ENCODE measurements at places on chromosomes 2 and 18.

- no peak for DNase-seq
These were observed 153.4 kb downstream of the GPD2 start for GRCh38 chr2:156589381-156590079.

GRCh38 chr2:36421379-36421778 lies 65.8 kb downstream of the CRIM1 start:
- no peak for DNase-seq

DNA sequence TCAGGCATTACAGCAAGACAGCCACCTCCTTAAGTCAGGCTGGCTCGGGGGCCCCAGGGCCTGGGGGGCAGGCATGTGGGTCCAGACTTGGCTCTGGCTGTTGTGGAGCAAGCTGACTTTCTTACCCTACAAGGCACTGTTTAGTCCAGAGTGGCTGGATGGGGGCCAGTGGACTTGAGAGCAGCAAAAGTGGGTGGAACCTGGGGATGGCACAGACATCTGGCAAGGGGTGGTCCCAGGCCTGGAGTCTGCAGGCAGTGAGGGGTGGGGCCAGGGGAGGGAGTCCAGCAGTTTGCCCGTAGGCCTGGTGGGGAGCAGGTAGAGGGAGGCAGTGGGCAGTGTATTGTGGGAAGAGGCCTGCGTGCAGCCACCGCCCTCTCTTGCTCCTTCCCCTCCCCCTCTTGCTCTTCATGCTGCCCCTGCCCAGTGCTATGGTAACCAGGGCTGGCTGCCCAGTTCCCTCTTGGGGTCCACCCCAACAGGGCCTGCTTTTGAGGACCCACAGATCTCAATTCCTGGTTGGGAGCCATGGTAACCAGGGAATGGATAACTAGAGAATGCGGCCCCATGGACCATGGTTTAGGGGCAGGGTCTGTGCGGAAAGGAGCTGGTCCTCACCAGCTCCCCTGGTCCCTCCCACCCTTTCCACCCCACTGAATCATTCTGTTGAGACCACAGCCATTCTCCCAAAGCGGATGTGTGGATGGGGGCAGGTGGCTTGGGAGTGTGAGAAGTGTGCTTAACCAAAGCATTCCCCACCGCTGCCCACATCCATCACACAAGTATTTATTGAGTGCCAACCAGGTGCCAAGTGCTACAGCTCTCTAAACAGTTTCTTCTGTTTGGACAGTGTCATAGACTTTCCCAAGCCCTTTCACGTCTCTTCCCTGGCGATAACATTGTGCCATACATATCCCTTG lies 19.3 kb downstream of the SPEG start:
- DNase-seq = no peak

- DNase-seq = no peak
These were observed 283.7 kb upstream of the MMADHC start for GRCh38 chr2:149871091-149871885.

- no peak for DNase-seq
These were observed 106.2 kb downstream of the HDAC4 start for GRCh38 chr2:239294571-239295054.

DNA sequence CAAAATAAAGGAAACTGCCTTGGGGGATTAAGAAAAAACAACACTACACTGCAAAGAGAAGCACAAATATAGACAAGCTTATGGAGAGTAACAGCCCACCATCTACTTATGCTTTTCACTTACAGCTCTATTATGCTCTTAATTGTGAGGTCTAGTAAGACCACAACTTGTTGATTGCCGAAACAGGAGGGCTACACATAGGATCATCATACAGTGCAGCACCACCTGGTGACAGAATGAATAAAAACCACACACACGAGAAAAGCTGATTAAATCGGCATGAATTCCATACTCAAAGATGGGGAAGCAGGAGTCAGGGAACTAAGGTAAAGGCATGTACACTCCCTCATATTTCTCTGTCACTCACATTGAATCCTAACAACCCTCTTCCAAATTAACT lies 259.2 kb downstream of the IKZF2 start:
- no peak for DNase-seq

DNA sequence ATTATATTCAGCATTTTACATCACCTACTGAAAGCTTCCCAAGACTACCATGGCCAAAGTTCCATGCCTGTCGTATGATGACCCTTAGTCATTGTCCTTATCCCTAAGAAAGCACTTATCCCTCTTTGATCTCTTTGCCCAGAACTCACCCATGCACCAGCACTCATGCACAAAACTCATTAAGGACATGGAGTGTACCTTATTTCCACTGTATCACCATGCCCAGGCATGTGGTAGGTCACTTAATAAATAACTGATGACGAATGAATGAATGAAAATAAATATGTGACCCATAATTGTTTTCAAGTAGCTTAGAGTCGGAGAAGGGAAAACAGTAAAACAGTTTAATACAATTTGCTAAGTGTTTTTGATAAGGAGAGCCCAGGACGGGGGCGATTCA lies 220.1 kb downstream of the IKZF2 start:
- no peak for DNase-seq

GRCh38 chr18:73739098-73739497 lies 408.5 kb downstream of the FBXO15 start:
- no peak for DNase-seq

- DNase-seq = no peak
These were observed 403.4 kb upstream of the MC4R start for GRCh38 chr18:60775978-60776377.

DNA sequence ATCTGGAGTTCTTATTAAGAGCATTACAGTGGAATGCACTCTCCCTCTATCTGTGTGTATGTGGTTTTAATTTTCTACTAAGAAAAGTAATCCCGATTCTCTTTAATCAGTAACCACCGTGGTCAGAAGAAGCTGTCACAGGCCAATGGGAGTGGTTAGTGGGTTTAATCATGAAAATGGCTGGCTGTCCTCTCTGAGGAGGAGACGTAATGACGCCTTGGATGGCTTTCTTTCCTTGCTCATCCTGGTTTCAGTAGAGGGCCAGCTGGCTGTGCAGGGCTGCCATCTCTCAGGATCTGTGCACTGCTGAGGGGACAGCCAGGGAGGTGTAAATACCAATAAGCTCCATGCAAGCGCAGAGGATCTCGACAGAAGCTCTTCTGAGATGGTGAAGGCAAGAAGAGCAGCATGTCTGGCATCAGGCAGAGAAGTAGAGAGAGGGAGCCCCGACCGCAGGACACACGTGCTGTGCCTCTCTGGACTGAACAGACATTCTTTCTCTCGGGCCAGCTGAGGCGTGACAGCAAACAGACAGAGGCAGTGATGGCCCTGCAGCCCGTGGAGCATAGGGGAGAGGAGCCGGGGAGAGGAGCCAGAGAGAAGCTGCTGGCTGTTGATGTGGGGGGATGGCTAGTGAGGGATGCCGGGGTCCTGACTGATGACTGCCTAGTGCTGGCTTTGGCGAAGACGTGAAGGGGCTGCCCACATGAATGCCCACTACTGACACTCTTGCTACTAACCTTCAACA lies 65.1 kb upstream of the DAPL1 start:
- no peak for DNase-seq

DNA sequence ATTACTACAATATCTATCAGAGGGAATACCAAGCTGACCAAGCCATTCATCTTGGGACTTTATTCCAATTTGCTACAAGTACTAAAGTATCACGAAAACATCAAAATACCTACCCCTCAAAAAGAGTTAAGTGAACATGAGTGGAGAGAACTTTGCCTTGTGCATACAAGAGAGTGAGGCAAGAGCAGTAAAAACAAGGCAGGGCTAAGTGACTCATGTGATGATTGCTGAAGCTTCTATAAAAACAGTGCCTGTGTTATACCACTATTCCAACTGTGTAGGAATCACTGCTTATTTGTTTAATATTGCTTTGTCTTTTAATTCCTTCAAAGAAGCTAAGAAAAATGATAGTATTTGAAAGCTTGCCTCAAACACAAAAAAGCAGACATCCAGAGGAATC lies 61.2 kb downstream of the FARSB start:
- DNase-seq = no peak

Measured in GF-D8 (cell line).